Cardiac muscle cell (in vitro differentiated cells and primary cell): ENCODE measurements at places on chromosomes 5 and 9.

DNA sequence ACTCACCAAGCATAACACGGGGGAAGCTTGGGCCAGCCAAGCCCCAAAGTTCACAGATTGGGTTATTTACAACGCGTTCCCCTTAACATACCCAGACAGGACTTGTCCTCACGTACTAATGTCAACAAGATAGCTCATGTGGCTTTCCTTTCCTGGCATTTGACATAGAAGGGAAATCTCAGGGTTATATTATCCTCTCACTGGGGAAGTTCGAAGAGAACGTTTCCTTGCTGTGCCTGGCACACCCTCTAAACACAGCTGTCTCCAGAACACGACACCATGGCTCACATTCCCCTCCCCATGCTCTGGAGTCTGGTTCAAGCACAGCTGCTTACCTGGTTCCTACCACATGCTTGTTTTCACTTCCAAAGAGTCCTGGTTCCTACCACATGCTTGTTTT, 46.8 kb upstream of the OTULINL start:
- no peak overlapping the region for H3K27ac ChIP-seq
- no peaks in the 10 kb centered on the region for H3K4me1 ChIP-seq
- H3K27me3 ChIP-seq: no peaks in the 10 kb centered on the region
- H3K4me3 ChIP-seq: no peak overlapping the region

GRCh38 chr9:81772144-81772543, 82.8 kb upstream of the TLE1 start:
- H3K27me3 ChIP-seq: peaks cover 18% of the 10 kb centered on the region
- no peak for DNase-seq
- no peak overlapping the region for H3K27ac ChIP-seq
- no peaks in the 10 kb centered on the region for H3K36me3 ChIP-seq

- no peak within 1 kb of the TSS for H3K27ac ChIP-seq
- no peak within 1 kb of the TSS for H3K4me3 ChIP-seq
- DNase-seq: no peak
Observed at GRCh38 chr9:133421615-133422542, at the start of gene ADAMTS13. Gene ADAMTS13, plus strand, starts transcription at chr9:133422367. Its CDS starts 77 bp downstream, at chr9:133422444.

GRCh38 chr5:172492097-172492840, 37.9 kb upstream of the SH3PXD2B start:
- no peak overlapping the region for H3K27ac ChIP-seq
- H3K36me3 ChIP-seq: no peaks in the 10 kb centered on the region
- H3K4me3 ChIP-seq: no peak overlapping the region
- no peaks in the 10 kb centered on the region for H3K27me3 ChIP-seq
- H3K4me1 ChIP-seq: peaks cover 4% of the 10 kb centered on the region

DNA sequence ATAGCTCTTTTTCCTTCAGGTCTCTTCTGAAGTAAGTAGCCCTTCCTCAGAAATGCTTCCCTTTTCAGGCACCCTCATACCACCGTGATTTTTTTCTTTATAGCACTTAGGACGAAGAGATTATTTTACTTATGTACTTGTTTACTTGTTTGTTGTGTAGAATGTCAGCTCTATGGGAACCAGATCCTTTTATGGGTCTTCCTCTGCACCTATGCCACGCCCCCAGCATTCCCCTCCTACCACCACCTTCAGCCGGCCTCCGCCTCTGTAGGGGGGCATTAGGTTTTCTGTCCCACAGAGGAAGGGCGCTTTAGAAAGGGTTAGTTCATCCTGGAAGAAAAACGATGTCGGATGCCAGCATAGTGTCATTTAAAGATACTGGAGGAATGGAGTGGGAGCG, 1.8 kb downstream of the CDKN2B-AS1 start:
- peaks cover 100% of the 10 kb centered on the region for H3K27me3 ChIP-seq
- H3K4me1 ChIP-seq: no peaks in the 10 kb centered on the region
- no peak overlapping the region for H3K4me3 ChIP-seq
- H3K27ac ChIP-seq: no peak overlapping the region
- no peak for DNase-seq
- H3K36me3 ChIP-seq: no peaks in the 10 kb centered on the region

DNA sequence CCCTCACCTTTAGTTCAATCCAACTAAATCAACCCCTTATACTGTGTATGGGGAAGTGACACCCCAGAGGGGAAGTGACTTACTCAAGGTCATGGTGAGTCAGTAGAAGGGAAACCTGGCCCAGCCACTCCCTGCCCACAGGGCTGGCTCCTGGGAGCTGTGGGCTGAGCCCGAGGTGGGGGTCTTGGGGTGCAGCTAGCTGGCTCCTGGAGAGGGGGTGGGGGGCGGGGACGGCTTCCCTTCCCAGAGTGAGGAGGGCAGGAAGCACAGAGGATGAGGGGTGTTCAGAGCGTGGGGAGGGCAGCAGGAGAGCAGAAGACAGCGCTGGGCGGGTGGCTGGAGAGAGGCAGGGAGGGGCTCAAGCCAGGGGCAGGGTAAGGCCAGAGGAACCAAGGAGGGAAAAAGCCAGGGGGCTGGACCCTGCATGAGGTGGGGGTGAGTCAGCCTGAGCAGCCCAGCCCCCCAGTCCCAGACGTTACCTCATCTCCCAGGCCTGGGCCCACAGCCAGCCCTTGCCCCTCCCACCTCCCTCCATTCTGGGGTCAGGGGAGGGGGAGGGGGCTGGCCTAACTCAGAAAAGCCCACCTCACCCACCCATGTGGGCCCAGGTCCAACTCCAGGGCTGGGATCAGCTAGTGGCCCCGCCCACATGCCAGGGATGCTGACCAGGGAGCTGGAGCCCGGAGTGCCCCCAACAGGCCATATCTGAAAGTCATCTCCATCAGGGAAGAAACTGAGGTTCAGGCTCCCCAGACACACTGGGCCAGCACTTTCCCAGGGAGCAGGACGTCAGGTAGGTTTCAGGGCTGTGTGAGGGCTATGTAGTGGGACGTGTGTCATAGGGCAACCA, 2.8 kb downstream of the PDLIM7 start:
- H3K27me3 ChIP-seq: no peaks in the 10 kb centered on the region
- peaks cover 33% of the 10 kb centered on the region for H3K4me1 ChIP-seq
- peak; percentile 90 for DNase-seq
- peaks cover 22% of the 10 kb centered on the region for H3K36me3 ChIP-seq
- peak overlapping the region; percentile 100 for H3K27ac ChIP-seq

GRCh38 chr5:123456242-123456641, 33.0 kb upstream of the CEP120 start:
- no peaks in the 10 kb centered on the region for H3K27me3 ChIP-seq
- H3K36me3 ChIP-seq: no peaks in the 10 kb centered on the region
- no peak for DNase-seq
- H3K27ac ChIP-seq: no peak overlapping the region

- no peak overlapping the region for H3K27ac ChIP-seq
- DNase-seq: no peak
- no peaks in the 10 kb centered on the region for H3K4me1 ChIP-seq
- H3K36me3 ChIP-seq: no peaks in the 10 kb centered on the region
- no peaks in the 10 kb centered on the region for H3K27me3 ChIP-seq
- H3K4me3 ChIP-seq: no peak overlapping the region
Observed at GRCh38 chr5:170480260-170480659, 23.6 kb upstream of the KCNIP1 start.

- H3K36me3 ChIP-seq: peaks cover 2% of the 10 kb centered on the region
- H3K27ac ChIP-seq: peak overlapping the region; percentile 71
- H3K4me1 ChIP-seq: peaks cover 24% of the 10 kb centered on the region
- no peaks in the 10 kb centered on the region for H3K27me3 ChIP-seq
- no peak overlapping the region for H3K4me3 ChIP-seq
- no peak for DNase-seq
Observed at GRCh38 chr9:129885018-129885669, 49.9 kb downstream of the USP20 start.

DNA sequence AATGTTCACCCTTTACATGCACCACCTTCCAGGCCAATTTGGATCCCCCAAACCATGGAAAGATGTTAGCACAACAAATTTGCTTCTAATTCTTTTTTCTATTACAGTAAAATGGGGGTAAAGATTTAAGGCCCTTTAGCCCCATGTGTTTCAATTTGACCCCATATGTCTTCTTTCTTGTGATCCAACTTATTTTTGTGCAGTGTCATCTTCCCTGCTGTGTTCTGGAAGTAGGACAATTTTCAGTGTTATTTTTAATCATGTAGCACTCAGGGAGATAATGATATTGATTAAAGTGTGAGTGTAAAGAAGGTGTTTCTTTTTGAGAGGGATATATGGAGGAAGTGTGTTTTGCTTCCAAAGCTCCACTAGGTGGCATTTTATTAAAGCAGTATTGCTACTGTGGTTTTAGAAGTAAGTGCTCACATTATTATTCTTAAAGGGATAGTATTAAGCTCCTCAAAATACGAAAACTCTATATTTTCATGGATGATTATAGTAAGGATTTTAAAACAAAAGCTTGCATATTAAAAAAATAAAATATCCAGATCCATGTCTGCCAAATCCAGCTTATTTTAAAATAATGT, 118.7 kb upstream of the ATP10B start:
- no peaks in the 10 kb centered on the region for H3K27me3 ChIP-seq
- H3K4me3 ChIP-seq: no peak overlapping the region
- no peak for DNase-seq
- H3K36me3 ChIP-seq: no peaks in the 10 kb centered on the region

DNA sequence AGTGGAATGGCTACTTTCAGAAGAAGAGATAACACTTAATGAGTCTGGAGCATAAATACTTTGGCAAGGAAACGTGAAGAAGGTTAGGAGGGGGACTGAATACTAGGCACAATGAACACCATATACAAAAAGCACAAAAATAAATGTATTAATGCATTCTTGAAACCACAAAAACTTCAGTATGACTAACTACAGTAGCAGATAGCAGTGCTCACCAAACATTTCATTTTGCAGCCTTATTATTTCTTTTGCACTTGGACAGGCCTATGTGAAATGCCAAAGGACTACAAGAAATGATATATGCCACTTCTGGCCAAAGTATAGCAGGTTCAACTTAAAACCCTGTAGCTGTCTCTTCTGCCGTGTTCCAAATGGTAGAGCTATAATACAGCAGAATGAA, 26.3 kb downstream of the UBQLN1 start:
- H3K4me1 ChIP-seq: no peaks in the 10 kb centered on the region
- H3K4me3 ChIP-seq: no peak overlapping the region
- DNase-seq: no peak
- peaks cover 26% of the 10 kb centered on the region for H3K36me3 ChIP-seq

DNA sequence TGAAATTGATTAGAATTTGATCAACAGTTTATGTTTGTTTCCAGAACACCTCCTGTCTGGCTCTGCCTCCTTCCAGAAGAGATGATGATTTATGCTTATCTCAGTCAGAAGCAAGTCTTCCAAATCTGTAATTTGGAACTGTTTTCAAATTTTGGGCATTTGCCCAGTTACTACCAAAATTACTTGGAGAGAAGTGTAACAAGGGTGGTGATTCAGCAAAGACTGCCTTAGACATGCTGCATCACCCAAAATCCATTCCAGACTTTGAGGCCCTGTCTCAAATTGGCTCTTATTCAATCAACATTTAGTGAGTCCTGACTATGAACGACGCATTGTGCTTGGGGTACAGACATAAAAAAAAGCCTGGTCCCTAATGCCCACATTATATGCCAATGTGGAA, 89.4 kb downstream of the SH3TC2 start:
- H3K4me3 ChIP-seq: no peak overlapping the region
- H3K27ac ChIP-seq: no peak overlapping the region
- peaks cover 8% of the 10 kb centered on the region for H3K4me1 ChIP-seq
- H3K27me3 ChIP-seq: no peaks in the 10 kb centered on the region
- no peaks in the 10 kb centered on the region for H3K36me3 ChIP-seq
- DNase-seq: peak; percentile 14

DNA sequence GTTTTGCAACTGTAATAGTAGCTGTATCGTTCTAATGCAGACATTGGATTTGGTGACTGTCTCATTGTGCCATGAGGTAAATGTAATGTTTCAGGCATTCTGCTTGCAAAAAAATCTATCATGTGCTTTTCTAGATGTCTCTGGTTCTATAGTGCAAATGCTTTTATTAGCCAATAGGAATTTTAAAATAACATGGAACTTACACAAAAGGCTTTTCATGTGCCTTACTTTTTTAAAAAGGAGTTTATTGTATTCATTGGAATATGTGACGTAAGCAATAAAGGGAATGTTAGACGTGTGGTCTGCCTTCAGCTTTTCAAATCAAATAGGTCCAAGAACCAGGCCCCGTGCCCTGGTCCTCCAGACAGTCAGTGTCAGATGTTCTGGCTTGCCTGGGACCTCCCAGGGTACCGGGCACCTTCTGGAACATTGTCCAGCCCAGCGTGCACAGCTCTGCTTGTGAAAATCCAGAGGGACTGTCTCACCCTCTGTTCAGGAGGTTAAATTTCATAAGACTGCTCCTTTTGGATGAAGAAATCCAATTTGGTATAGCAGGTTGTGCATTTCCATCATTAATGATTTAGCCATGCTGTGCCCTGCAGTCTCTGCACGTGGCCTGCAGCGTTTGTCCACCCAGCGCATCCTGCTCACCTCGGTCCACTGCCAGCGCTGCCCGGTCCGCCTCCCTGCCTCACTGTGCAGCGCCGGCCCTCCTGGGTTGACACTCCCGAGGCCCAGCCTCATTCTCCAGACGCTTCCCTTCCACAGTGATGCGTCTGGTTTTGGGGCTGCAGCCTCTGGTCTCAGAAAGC, 6.6 kb upstream of the AHRR start:
- no peak overlapping the region for H3K4me3 ChIP-seq
- H3K27me3 ChIP-seq: peaks cover 17% of the 10 kb centered on the region
- H3K4me1 ChIP-seq: no peaks in the 10 kb centered on the region
- no peak for DNase-seq

DNA sequence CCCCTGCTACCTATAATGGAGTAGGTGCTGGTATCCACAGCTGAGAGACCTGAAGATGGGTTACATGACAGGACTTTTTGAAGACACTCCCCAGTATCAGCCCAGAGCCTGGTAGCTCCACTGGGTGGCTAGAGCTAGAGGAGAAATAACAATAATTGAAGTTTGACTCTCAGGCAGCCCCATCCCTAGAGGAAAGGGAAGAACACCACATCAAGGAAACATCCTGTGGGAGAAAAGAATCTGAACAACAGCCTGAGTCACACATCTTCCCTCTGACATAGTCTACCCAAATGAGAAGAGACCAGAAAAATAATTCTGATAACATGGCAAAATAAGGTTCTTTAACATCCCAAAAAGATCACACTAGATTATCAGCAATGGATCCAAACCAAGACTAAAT, 432.1 kb downstream of the CDH18 start:
- H3K27ac ChIP-seq: no peak overlapping the region
- H3K27me3 ChIP-seq: no peaks in the 10 kb centered on the region
- H3K4me3 ChIP-seq: no peak overlapping the region
- no peaks in the 10 kb centered on the region for H3K36me3 ChIP-seq

GRCh38 chr5:100493996-100494395, 41.2 kb upstream of the FAM174A start:
- H3K27me3 ChIP-seq: peaks cover 30% of the 10 kb centered on the region
- H3K4me1 ChIP-seq: no peaks in the 10 kb centered on the region
- H3K27ac ChIP-seq: no peak overlapping the region
- no peaks in the 10 kb centered on the region for H3K36me3 ChIP-seq
- no peak for DNase-seq
- no peak overlapping the region for H3K4me3 ChIP-seq
